ENCODE measurements at places on chromosomes 7 and 10.

DNA sequence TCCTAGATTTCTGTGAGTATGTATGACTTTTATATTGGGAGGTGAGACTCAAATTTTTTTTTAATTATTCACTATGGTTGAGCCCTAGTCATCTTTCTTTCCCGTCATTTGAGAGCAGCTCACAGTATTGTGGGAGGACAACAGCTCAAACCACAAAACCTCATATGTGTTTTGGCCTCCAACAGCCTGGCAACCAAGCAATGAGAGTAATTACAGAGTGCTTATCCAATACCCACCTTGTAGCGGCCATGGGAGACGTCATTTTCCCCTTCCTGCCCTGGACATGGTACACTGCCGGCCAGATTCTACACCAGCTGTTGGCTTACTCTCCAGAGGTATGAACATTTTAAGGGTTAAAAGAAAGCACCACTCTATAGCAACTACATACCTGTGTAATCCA lies 49.1 kb downstream of the DOCK4 start:
- no peak for DNase-seq

DNA sequence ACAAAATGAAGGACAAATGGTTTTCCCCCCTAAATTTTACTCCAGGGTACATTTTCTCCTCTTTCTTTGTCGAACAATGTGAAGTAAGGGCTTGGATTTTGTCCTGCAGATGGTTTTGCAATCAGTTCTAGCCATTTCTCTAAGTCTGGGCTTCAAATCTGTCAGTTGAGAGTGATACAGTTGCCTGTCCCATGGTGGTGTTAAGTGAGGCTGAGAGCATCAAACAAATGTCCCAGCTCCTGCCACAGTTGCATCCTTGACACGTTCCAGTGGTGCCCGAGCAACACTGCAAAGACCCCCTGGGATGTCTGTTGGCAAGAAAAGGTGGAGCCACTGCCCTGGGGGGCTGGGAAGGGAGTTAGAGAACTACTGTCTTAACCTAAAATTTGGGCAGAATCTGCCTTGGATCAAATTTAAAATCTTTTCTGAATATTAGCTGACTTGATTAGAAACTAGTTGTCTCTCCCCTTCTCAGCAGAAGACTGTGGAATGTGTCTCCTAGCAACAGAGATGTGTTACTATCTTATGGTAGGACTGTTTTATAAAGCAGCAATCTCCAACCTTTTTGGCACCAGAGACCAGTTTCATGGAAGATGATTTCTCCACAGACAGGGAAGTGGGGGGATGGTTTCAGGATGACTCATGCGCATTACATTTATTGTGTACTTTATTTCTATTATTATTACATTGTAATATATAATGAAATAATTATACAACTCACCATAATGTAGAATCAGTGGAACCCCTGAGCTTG lies 102.0 kb upstream of the STEAP1B start:
- DNase-seq, result no peak

DNA sequence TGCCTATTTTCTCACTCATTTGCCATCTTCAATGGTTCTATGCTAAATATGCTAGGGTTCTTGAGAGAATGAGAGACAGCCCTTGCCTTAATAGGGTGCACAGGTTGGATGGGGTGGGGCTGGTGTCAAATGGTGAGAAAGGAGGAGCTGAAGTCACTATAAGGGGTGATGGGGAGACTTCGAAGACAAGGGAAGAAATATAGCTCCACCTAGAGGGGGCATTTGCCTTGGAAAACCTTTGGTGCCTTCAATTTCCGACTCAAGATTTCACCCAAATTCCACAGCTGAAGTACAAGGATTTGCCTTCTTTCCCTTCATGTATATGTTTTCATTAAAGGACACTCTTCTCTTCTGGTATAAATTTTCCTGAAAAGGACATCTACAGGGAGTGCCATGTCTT lies 5.6 kb downstream of the PTN start:
- DNase-seq, result no peak

- no peak for DNase-seq
Observed at GRCh38 chr7:154882931-154883474, 119.9 kb downstream of the PAXIP1 start.

GRCh38 chr7:122577449-122578003 lies 121.4 kb downstream of the RNF133 start:
- DNase-seq, result no peak

DNA sequence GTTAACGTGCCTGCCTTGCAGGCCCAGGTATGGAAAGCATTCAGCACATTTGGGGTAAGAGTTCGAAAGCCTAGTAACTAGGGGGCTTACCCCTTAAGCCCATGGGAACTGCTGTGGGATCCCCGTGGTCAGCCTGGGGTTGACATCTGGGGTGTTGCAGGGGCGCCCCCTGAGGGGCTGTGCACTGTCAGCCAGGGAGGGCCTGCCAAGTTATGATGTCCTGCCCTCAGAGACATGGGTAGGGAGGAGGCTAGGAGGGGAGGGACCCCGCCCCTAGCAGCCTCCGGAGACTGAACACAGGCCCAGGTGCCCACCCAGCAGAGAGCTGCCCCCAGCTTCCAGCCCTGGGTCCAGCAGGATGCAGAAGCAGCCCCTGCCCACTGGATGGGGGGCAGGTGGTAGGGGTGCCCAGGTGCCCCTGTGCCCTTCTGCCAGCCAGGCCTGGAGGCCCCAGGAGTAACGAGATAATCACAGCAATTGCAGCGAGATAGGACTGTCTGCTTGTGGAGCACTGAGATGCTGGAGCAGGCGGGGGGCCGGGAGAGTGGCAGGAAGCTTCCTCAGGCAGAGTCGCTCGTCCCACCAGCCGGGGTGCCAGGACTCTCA lies 153.3 kb downstream of the UBE2H start:
- no peak for DNase-seq

- no peak for DNase-seq
Observed at GRCh38 chr7:125592331-125592730, 662.7 kb upstream of the POT1 start.

GRCh38 chr10:86439544-86439943 lies 72.9 kb upstream of the GRID1 start:
- no peak for DNase-seq

DNA sequence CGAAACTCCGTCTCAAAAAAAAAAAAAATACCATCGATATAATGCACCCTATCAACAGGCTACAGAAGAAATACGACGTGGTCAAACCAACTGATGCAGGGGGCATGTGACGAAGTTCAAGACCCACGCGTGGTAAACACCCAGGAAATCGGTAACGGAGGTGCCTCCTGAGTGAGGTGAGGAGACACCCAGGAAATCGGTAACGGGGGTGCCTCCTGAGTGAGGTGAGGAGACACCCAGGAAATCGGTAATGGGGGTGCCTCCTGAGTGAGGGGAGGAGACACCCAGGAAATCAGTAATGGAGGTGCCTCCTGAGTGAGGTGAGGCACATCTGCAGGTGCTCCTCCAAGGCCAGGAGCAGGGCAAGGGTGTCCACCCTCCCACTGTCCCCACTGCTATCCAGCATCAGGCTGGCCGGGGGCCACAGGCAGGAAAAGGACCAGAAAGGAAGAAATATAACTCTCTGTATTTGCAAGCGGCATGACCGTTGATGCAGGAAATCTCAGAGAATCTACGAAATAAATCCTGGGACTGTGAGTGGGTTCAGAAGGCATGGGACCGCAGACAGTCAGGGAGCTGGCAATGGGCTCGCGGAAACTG lies 10.7 kb upstream of the GPR146 start:
- DNase-seq, result no peak

- DNase-seq, result no peak
Observed at GRCh38 chr10:127694580-127695193, 42.3 kb upstream of the FOXI2 start.
